ENCODE measurements at places on chromosomes 7 and 10. TPM values are rescaled to one million over a fixed set of nuclear protein-coding genes. Genes with fewer than 3 reads are reported as not detected.

MET gene
- 0.88 TPM for total RNA-seq

DNA sequence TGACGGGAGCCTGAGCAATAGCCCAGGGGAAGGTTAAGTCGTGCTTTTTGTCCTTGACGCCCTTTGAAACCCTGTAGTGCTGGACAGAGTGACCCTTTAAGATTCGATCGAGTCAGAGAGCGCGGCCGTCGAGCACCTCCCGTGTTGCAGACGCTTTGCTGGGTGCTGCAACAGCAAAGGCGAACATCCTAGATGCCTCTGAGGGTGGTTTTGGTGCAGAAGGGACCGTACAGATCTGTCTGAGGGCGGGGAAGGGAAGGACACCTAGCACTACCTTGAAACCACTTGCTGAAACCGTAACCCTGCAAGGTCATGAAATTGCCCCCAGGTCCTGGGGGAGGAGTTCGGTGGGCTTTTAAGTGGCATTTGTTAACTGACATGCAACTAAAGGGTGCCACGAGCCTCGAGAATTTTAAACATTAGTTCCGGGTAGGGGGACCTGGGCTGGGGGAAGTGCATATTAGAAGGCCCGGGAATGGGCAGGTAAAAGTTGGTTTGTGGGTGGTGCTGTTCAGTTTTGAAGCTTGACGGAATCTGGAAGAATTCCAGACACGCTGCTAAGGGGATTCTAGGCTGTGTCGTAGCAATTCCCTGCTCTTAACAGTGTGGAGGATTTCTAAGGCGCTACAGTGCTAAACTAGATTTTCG lies 786 bp downstream of the ATP5F1C start:
- DNase-seq, result peak; percentile 49

DNA sequence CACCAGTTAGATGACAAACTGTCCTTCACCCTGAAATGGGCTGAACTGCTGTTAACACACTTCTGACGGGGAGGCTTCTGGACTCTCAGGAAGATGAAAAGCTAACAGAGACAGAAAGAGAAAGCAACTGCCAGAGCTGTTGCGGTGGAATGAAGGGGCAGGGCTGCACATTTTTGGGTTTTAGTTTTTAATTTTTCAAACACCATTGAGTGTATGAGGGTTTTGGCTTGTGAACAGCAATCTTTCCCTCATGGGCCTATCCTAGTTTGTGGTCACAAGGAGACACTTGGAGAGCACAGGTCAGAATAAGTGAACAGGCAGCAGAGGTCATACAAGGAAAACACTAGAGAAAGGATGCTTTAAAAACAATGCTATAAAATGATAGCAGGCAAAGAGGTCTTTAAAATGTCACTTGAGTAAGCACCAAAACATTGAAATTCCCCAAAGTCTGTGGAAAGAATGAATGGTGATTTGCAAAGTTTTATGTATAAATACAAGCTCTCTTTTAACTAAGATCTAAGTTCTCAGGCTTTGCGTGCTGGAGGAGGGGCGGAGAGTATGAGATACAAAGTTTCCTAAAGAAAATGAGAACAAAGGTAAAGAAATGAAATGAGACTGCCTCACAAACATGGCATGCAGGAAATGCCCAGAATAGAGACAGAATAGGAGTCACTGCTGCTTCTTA lies 101.4 kb upstream of the GLI3 start:
- peak; percentile 56 for DNase-seq

DNA sequence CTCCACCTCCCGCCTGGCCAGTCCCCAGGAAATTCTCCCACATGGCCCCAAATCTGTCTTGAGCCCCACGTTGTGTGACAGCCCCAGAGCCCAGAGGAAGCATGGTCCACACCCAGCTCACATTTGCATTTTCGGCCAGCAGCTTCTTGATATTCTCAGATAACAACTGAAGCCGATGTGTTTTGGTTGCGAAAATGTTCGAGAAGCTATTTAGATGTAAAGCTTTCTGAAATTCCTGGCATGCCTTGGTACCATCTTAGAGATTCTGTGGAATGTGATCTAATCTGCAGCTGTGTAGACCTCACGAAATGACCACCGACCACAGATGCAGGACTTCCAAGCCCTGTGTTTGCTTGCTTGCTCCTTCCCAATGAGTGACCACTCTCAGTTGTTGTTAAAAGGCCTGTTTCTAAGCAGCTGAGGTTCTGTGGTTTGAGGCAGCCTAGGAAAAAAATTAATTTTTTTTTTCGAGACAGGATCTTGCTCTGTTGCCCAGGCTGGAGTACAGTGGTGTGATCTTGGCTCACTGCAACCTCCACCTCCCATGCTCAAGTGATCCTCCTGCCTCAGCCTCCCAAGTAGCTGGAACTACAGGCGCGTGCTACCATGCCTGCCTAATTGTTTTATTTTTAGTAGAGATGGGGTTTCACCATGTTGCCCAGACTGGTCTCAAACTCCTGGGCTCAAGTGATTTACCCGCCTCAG lies 8.8 kb downstream of the SLC4A2 start:
- peak; percentile 63 for DNase-seq

GRCh38 chr7:36965625-36966024 lies 241.3 kb upstream of the AOAH start:
- no peak for DNase-seq

OR2A1 gene
- not detected for total RNA-seq

KCNH2 gene
- total RNA-seq, result 91.5 TPM

LRMDA gene
- total RNA-seq, result 6.2 TPM

GRCh38 chr10:29285624-29286051 lies 3.2 kb upstream of the LYZL1 start:
- DNase-seq, result no peak

GRCh38 chr7:97430006-97430405 lies 301.9 kb upstream of the TAC1 start:
- no peak for DNase-seq

DNA sequence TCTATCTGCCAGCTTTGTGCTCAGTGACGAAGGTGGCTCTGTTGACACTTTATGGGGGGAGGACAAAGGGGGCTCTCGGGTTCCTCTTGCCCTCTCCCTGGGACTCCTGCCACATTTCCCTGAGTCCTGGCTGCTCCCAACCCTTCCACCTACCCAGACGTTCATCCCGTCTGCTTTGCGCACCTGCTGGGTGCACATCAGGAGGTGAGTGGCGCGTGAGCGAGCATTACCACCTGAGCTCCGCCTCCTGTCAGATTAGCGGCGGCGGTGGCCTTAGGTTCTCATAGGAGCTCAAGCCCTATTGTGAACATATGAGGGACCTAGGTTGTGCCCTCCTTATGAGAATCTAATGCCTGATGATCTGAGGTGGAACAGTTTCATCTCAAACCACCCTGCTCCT lies 137.2 kb downstream of the DYNC2I1 start:
- DNase-seq, result no peak

DNA sequence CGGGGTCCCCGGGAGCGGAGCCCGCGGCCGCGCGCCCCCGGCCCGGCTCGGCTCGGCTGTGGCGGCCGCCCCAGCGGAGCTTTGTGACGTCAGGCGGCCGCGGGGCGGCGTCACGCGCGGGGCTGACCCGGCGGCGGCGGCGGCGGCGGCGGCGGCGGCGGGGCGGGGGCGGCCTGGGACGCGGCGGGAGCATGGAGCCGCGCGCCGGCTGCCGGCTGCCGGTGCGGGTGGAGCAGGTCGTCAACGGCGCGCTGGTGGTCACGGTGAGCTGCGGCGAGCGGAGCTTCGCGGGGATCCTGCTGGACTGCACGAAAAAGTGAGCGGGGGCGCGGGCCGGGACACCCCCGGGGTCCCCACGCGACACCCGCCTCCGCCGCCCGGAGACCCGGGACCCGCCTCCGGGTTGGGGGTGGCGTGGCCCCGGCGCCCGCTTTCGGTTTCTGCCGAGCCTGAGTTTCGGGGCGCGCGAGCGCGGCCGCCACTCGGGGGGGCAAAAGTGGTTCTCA lies at the start of gene PWWP2B:
Gene PWWP2B, plus strand, starts transcription at position 165 of the 506 bp plus-strand sequence. Its CDS starts 27 bp downstream, at position 192.
- DNase-seq, result peak; percentile 69

DNA sequence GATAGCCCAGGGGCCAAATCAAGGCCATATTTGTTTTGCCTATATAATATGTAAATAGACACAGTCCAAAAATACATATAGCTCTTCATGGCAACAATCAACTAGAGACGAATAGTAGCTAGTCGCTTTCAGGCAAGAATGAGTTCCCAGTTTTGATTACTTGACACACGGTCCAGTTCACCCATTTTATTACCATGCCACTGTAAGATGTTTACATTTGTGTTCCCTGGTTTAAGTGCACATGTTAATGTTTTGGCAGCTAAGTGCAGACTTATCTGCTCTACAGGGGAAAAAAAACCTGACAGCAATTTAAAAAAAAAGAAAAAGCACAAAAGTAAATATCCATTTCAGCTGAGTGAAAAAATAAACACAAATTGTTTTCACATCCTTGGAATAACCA lies 213.1 kb downstream of the TPK1 start:
- no peak for DNase-seq

GRCh38 chr7:107593025-107593410 lies 13.0 kb downstream of the BCAP29 start:
- DNase-seq, result peak; percentile 43

GRCh38 chr7:127789031-127789430 lies 137.0 kb downstream of the SND1 start:
- DNase-seq, result no peak

GRCh38 chr10:6788231-6788630 lies 208.2 kb upstream of the PRKCQ start:
- no peak for DNase-seq

DNA sequence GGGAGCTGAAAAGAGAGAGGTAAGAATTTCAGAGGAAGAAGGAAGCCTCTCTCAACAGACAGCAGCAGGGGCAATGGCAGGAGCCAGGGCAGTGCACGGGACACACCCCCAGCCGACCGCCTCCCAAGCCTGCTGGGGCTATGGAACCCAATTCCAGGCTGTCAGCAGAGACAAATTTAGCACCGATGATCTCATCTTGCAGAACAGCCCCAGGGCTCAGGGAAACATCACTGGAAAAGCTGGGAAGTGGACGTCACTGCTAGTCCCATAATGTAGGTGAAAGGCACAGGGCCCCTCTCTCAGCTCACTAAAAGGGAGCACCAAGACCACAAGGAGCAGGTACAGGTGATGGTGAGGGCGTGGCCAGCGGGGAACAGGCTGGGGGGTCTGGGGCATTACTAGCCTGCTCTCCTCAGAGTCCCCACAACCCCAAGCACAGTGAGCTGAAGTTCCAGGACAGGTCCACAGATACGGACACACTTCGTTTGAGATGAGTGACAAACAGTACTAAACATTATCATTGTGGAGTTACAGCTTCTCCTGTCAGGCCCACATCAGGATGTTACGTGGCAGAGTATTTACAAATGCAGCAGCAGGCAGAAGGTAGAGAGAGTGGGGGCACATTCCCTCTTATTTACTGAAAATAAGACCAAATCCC lies 103.7 kb downstream of the PLXNA4 start:
- peak; percentile 81 for DNase-seq

- no peak for DNase-seq
Measured at GRCh38 chr10:28295336-28295735, 7.5 kb downstream of the MPP7 start.

- DNase-seq, result peak; percentile 46
Measured at GRCh38 chr7:139767561-139767982, 10.2 kb downstream of the HIPK2 start.

Measured in cardiac muscle cell (in vitro differentiated cells and primary cell).